ENCODE measurements at places on chromosomes 1 and 21.

GRCh38 chr1:28122183-28122582 is 33.8 kb upstream of the EYA3 start:
- no peak for DNase-seq

- no peak for DNase-seq
Measured at GRCh38 chr1:159960721-159961381, 6.8 kb upstream of the SLAMF9 start.

GRCh38 chr1:3928586-3928985 is 28.5 kb upstream of the C1orf174 start:
- no peak for DNase-seq

- DNase-seq, result no peak
Measured at GRCh38 chr1:6547301-6547700, 7.0 kb downstream of the NOL9 start.

DNA sequence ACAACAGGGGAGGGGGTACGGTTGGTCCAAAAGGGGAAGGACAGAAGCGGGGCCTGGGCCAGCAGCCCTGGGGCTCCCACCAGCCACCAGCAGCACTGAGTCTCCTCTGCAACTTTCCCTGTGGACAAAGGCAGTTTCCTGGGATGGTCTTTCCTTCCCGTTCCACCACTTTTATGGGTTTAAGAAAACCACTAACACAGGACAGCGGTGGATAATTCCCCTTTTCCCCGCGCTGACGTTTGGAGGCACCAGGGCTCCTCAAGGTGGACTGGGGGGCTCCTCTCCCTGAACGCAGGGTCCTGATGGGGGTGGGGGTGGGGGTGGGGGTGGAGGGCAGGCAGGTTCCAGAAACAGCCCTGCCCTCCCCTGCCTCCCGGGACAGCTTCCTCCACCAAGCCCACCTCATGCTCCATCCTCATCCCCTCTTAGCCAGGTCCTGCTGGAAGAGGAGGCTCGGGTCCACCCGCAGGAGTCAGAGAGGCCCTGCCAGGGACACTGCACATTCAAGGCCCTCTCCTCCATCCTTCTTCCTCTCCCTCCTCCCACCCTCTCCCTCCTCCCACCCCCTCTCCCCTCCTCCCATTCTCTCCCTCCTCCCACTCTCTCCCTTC is 4.8 kb upstream of the COL6A1 start:
- DNase-seq, result no peak

DNA sequence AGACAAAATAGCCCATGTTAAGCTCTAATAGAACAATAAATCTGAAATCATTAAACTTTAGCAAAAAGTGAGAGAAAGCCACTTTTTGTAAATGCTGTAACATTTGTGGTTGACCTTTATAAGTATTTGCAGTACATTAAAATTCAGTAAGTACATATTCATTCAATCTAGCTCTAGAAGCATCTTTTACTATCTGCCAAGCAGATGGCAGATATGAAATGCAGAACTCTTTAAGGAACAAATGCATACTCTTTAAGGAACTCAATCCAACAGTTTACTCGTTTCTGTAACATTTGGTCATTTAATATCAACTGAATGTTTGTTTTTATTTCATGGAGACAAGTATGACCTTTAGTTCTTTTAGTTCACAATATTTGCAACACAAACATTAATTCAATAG is 150.1 kb downstream of the APP start:
- no peak for DNase-seq

DNA sequence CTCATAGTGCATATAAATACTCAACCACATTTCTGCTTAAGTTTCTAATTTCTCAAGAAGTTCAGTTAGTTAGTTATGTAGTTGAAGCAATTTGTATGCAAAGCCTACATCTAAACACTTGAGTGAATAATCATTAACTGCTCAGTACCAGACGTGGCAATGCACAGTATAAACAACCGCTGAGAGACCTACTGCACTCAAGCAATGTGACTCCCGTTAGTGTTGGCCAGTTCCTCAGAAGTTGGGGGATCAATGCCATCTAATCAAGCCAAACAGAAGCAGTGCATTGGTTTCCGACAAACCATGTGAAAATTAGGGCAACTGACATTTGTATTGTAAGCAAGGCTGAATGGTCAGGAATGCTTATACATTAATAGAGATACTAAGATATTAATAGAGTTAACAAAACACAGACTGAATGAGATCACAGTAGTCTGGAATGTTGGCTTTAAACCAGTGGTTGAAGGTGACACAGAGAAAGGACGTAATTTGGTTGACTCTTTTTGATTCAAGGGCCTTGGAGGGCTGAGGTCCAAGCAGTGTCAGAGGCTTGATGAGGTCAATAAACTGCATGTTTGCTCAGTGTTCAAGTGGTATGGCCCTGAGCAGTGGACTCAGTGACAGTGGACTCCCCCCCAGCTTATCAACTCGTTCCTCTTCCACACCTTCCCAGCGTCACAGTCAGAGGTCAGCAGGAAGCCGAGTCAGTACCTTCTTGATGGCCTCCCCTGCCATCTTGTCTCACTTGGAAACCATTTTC is 255.5 kb downstream of the CTH start:
- DNase-seq, result no peak

- DNase-seq, result no peak
Measured at GRCh38 chr1:19672237-19672636, 7.6 kb downstream of the HTR6 start.

GRCh38 chr21:36509973-36510664 is 30.2 kb upstream of the CLDN14 start:
- peak; percentile 43 for DNase-seq

- no peak for DNase-seq
Measured at GRCh38 chr1:119002028-119002686, 14.0 kb upstream of the TBX15 start.

- DNase-seq, result no peak
Measured at GRCh38 chr1:235782601-235783000, 84.1 kb downstream of the LYST start.

DNA sequence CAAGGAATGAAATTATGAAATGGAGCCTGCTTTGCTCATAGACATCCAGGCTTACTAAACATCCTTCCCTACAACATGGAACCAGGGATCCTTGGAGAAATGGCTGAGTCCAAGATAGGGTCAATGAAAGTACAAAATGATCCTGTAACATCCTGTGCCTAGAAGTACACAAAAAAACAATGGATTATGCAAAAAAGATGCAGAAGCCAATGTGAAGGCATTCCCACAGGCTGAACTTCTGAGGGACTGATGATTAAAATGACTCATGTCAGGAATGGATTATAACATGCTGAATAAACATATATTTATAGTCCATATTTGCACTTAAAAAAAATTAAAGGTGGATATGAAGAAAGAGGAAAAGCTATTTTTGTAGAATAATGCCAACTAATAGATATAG is 10.4 kb upstream of the HOOK1 start:
- no peak for DNase-seq

DNA sequence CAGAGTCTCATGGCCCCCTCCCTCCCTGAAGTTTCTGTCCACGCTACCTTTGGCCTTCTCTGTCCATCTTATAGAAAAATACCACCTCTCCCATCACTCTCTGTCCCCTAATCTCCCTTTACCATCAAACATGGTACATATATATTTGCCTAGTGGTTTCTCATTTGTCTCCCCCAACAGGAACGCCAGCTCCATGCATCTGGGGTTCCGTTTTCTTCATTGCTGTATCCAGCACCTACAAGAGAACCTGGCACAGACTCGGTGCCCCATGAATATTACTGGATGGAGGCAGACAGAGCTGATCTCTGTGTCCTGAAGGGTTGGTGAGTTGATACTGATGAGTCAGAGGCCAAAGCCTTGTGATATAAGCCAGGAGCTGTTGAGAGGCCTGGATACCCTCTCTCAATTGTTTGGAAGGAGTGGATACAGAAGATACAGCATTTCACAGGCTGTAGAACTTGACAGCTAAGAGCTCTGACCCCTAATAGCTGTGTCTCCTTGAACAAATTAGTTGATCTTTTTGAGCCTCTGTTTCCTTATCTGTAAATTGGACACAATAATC is 21.9 kb downstream of the HEYL start:
- no peak for DNase-seq

DNA sequence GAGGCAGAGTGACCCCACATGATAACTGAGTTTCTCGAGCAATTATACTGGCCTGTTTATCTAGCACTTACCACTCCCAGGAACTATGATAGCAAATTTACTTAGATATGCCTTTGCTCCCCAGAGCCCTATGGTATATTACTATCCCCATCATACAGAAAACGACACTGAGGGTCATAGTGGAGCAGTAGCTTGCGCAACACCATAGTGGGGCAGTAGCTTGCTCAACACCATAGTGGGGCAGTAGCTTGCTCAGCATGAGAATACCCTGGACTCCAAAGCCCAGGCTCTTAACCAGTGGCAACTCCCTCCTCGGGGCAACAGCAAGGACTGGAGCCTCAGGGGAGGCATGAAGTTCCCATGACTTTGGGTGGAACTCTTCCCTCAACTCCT is 211.9 kb downstream of the NPHP4 start:
- DNase-seq, result no peak

GRCh38 chr1:151289991-151290708 is 8.1 kb downstream of the ZNF687 start:
- DNase-seq, result no peak

DNA sequence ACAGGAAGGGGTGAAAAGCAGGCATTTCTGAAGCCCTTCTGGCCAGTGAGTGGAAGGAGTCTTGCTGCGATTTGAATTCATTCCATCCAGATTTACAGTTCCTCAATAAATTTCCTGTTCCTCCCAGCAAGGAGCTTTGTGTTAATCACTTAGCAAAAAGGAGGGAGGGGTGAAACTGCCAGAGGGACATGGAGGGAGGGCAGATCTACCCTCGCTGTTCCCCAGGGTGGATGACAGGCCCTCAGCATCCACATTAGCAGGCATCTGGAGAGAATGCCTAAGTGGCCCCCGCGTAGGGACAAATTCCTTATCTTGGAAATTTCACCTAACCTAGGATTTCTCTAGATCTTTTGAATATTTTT is 1.2 kb downstream of the ETV3 start:
- no peak for DNase-seq

DNA sequence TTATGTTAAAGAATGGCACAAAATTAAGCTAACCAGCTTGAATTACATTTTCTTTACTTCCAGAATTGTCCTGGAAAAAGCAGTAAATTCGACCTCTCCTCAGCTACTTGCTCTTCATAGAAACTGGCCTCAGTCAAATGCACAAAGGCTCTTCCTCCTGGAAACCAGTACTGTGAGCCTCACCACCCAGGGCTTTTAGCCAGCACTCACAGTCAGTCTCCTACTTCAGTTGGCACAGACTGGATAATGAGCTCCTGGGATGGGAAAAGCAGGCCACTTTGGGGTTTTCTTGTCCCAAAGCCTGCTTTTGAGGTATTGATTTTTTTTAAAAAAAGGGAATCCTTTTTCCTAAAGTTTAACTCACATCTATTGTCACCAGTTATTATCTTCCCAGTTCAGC is 40.4 kb downstream of the SCYL3 start:
- DNase-seq, result no peak

GRCh38 chr1:150749720-150750311 is 15.8 kb downstream of the CTSS start:
- DNase-seq, result no peak

GRCh38 chr1:51073456-51073855 is 28.6 kb upstream of the C1orf185 start:
- no peak for DNase-seq

GRCh38 chr21:40923901-40924300 is 76.9 kb upstream of the DSCAM start:
- no peak for DNase-seq

GRCh38 chr1:224519874-224520273 is 85.3 kb upstream of the WDR26 start:
- DNase-seq, result no peak

DNA sequence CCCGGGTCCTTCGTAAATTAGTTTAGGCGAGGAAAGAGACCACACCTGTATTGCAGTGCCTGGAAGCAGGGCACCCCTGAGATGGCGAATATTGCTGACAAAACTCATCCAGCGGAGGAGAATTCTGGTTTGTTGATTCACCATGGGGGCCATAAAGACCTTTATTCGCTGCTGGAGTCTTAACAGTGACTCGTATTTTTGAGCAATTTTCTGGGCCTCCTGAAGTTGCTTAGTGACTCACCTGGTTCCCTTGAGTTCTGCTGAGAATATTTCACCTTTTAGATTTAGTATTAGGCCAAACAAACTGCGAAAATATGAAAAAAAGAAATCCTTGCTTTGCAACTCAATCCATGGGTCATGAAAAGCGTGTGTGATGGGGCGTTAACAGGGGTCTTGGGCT is 20.6 kb upstream of the H6PD start:
- no peak for DNase-seq

DNA sequence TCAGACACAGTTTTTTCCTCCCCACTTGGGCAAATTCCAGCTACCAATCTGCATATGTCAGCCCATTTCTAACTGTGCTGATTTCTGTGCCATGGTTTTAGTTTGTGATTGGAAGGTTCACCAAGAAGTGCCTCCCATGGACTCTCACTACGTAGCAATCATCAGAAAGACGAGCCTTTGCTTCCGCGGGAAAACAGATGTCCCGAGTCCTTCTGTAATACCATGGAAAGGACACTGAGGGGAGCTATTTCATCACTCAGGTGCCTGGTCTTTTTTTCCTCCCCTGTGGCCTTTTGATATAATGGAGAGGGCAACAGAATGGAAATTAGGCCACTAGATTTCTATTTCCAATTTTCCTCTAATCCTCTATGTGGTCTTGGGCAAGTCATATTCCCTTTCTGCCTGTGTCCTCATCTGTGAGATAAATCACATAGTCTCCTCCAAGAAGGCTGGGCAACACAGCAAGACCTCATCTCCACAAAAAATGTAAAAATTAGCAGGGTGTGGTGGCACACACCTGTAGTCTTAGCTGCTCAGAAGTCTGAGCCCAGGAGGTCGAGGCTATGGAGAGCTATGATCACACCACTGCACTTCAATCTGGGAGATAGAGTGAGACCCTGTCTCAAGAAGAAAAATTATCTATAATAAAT is 24.8 kb downstream of the LEMD1 start:
- DNase-seq, result no peak

DNA sequence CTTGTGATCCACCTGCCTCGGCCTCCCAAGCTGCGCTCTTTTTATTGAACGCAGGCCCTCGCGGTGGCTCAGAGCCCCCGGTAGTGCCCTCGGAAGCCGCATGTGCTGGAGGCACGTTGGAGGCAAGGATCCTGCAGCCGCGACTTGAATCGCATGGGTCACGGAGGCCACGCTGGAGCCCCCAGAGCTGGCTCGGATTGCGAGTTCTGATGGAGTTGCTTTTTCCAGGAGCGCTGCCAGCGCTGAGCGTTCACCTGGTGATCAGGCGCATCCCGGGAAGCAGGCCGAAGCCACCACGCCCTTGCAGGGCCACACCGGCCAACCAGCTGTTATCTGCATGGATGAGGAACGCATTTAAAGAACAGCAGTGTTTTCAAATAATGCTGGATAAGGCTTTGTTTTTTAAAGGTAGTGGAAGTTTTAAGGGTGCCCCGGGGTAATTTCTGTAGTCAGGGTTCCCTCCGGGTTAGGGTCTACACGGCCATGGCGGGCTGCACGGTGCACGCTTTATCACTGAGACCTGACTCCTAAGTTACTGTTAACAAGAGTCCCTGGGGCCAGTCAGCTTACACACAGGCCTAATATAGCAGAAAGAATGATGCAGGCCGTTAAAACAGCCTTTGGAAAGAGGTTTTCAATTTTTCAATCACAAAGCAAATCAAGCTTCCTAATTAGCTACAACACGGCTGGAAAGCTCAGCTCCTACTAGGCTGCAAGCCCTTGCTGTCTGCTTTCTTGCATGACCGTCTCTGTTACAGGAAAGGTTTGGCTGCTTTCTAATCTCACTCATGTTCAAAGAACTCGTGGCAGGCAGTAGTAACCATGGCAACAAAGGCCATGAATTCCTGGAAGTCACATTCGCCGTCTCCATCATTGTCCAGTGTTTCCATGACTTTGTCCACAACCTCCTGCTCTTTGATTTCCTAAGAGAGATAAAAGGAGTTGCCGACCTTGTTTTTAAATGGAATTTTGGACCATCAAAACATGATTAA is 6.0 kb downstream of the S100B start:
- no peak for DNase-seq

Measured in left renal pelvis (tissue), 4 donors.